ENCODE measurements at places on chromosomes 2 and 18.

- no peak overlapping the region for H3K27ac ChIP-seq
- no peaks in the 10 kb centered on the region for H3K27me3 ChIP-seq
- H3K4me3 ChIP-seq: no peak overlapping the region
- no peak for DNase-seq
Measured at GRCh38 chr2:143841935-143842334, 678.0 kb downstream of the ZEB2 start.

GRCh38 chr2:29811378-29811777 is 110.0 kb downstream of the ALK start:
- no peaks in the 10 kb centered on the region for H3K36me3 ChIP-seq
- DNase-seq: no peak
- no peak overlapping the region for H3K4me3 ChIP-seq
- H3K27ac ChIP-seq: no peak overlapping the region

DNA sequence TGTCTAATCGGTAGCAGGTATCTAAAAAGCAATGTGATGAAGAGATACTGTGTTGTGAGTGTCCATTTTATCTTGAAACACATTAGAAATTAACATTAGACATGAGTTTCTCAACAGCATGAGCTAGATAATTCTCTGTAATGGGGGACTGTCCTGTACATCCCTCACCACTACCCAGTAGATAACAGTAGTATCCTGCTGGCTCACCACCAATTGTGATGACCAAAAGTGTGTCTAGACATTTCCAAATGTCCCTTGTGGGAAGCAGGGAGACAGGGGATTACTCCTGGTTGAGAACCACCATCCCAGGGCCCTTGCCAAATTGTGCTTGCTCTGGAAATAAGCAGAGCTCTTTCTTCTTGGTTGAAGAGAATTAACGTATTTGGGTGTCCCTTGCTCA is 239.3 kb downstream of the IRS1 start:
- H3K4me3 ChIP-seq: no peak overlapping the region

DNA sequence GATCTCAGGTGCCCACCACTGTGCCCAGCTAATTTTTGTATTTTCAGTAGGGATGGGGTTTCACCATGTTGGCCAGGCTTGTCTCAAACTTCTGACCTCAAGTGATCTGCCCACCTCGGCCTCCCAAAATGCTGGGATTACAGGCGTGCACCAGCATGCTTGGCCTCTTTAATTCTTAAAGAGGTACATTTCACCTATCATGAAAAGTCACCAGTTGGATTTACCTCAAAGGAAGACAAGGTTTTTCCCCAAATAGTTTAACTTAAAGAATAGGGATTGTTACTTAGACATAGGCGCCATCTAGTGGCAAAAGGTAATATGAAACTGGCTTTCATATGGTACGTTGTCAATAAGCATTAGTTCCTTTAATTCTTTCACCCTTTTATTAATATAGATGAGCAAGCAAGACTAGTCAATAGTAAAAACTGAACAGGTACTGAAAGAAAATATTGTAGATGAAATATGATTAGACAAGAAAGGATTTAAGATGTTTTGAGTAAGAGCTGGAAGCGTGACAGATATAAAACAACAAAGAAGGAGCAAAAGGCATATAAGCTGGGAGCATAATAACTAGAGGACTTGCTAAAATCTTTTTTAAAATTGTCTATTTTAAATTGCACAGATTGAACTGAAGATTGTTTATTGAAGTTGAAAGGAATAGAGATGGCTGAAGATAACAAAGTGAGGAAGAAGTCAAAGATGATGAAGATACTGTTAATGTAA is 35.0 kb upstream of the PSMD14 start:
- no peak overlapping the region for H3K27ac ChIP-seq
- H3K4me3 ChIP-seq: no peak overlapping the region
- H3K27me3 ChIP-seq: no peaks in the 10 kb centered on the region
- DNase-seq: peak; percentile 19

- no peak for DNase-seq
- H3K27me3 ChIP-seq: no peaks in the 10 kb centered on the region
- no peak overlapping the region for H3K4me3 ChIP-seq
- no peak overlapping the region for H3K27ac ChIP-seq
- H3K4me1 ChIP-seq: no peaks in the 10 kb centered on the region
- H3K36me3 ChIP-seq: no peaks in the 10 kb centered on the region
Measured at GRCh38 chr18:33755931-33756560, 178.0 kb downstream of the ASXL3 start.

GRCh38 chr18:34957864-34958259 is 83.4 kb upstream of the MAPRE2 start:
- H3K27me3 ChIP-seq: no peaks in the 10 kb centered on the region
- H3K4me1 ChIP-seq: peaks cover 12% of the 10 kb centered on the region
- no peaks in the 10 kb centered on the region for H3K36me3 ChIP-seq
- H3K27ac ChIP-seq: no peak overlapping the region
- DNase-seq: no peak
- H3K4me3 ChIP-seq: no peak overlapping the region

- no peak for DNase-seq
- peak overlapping the region; percentile 83 for H3K27ac ChIP-seq
- no peaks in the 10 kb centered on the region for H3K36me3 ChIP-seq
Measured at GRCh38 chr2:200307724-200308545, 1.4 kb downstream of the SPATS2L start.

DNA sequence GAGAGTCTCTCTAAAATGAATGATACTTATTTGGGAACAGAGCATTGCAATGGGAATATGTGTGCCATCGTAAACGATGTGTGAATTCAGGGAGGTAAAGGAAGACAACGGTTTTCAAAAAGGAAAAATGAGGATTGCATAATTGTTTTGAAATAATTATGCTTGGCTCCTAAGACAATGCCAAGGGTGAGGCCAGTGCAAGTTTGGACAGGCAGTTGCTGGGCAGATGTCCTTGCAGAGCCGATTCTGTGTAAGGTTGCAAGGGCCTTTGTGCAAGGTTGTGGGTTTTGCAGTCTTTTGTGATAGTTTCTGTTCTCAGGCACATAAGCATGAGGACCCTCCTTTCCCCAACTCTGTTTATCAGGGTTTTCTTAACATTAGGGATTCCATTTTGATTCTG is 70.0 kb upstream of the ZNF236 start:
- H3K27me3 ChIP-seq: no peaks in the 10 kb centered on the region
- no peaks in the 10 kb centered on the region for H3K4me1 ChIP-seq
- no peaks in the 10 kb centered on the region for H3K36me3 ChIP-seq

GRCh38 chr2:188798159-188798558 is 176.0 kb upstream of the COL3A1 start:
- no peaks in the 10 kb centered on the region for H3K27me3 ChIP-seq
- H3K27ac ChIP-seq: no peak overlapping the region
- DNase-seq: peak; percentile 9
- no peak overlapping the region for H3K4me3 ChIP-seq
- no peaks in the 10 kb centered on the region for H3K36me3 ChIP-seq

DNA sequence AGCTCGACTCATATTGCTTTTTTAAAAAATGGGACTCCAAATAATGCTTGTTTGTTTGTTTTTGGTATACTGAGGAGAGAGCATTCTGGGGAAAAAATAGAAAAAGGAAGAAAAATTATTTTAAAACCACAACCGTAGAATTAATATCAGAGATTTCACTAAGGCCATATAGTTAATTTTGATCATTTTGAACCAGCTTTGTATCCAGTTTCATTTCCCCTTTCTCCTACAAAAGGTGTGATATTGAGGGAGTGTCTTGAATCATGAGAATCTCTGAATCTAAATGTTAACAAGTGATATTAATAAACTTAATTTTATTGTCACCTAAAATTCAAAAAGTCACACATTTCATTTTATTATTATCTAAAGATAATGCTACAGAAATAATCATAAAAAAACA is 198.5 kb upstream of the GALNT5 start:
- H3K36me3 ChIP-seq: no peaks in the 10 kb centered on the region
- no peaks in the 10 kb centered on the region for H3K27me3 ChIP-seq
- DNase-seq: no peak
- H3K4me3 ChIP-seq: no peak overlapping the region
- H3K4me1 ChIP-seq: no peaks in the 10 kb centered on the region
- H3K27ac ChIP-seq: no peak overlapping the region

All from large intestine (tissue), 12 donors.